Right renal pelvis (tissue), 4 donors: ENCODE measurements at places on chromosomes 2 and 18.

- DNase-seq = no peak
Measured at GRCh38 chr2:64841461-64841860, 147.7 kb upstream of the SLC1A4 start.

- no peak for DNase-seq
Measured at GRCh38 chr2:141610564-141611175, 520.1 kb downstream of the LRP1B start.

DNA sequence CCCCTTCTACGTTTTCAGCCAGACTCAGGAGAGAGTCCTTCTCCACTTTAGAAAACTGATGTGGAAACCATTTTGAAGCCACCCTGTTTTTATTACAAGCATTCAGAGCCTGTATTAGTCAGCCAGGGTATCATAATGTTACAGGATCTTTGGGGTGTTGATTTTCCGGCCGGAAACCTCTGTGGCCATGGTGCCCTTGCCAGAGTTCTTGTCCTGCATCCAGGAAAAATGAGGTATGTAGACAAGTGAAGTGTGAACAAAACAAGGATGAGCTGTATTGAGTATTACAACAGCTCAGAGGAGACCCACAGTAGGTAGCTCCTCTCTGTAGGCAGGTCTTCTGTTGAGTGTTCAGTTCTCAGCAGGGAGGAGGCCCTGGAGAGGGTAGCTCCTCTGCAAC is 241.0 kb upstream of the COPS8 start:
- no peak for DNase-seq

- DNase-seq = no peak
Measured at GRCh38 chr2:113910110-113910717, 20.3 kb downstream of the ACTR3 start.

GRCh38 chr2:39780825-39781600 is 2.0 kb upstream of the THUMPD2 start:
- DNase-seq = no peak

GRCh38 chr2:85247610-85248009 is 80.2 kb downstream of the TGOLN2 start:
- DNase-seq = no peak

GRCh38 chr2:85264471-85264870 is 63.3 kb downstream of the TGOLN2 start:
- no peak for DNase-seq
